ENCODE measurements at places on chromosomes 3 and 15.

- DNase-seq: no peak
These were observed 54.0 kb downstream of the TAFA4 start for GRCh38 chr3:68878322-68878721.

DNA sequence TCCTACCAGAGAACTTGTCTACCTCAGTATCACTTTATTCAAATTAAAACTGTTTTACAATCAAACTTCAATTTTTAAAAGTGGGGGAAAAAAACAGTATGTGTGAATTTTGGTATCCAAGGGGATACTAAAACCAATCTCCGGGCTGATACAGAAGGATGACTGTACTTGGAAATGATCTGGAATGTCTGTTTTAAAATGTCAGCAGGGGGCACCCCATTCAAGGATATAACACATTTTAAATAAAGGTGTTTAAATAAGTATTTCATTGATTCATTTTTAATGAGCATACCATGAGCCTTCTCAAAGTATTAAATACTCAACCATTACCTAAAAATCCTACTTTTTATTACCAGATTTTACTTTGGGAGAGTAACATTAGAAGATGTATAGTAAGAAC, 67.9 kb downstream of the ULK4 start:
- DNase-seq: no peak

DNA sequence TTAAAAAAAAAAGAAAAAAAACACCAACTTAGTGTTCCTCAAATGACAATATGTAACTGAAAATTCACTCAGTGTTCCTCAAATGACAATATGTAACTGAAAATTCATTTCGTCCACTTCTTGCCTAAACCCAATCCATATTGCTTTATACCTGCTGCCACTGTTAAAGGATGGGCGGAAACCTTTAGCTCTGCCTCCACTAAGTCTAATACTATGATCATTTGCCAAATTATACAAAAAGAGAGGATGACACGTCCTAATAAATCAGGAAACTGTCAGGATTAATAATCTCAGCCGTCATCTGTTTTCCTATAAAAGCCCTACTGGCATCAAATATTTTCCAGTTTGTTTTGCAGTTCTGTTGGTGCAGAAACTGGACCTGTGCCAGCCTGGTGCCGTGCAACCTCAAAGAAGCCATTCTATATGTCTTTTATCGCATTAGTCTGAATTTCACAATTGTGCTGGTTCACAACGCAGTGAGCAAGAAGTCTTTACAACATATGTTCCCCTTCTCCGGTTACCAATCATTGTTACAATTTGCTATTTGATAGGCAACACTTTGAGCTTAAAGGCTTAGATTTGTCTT, 160.4 kb upstream of the KCNH8 start:
- DNase-seq: no peak

GRCh38 chr3:47009225-47010110, 30.0 kb downstream of the NBEAL2 start:
- DNase-seq: peak; percentile 94

- DNase-seq: peak; percentile 90
These were observed 5.3 kb downstream of the ACVR2B start for GRCh38 chr3:38458796-38459498.

DNA sequence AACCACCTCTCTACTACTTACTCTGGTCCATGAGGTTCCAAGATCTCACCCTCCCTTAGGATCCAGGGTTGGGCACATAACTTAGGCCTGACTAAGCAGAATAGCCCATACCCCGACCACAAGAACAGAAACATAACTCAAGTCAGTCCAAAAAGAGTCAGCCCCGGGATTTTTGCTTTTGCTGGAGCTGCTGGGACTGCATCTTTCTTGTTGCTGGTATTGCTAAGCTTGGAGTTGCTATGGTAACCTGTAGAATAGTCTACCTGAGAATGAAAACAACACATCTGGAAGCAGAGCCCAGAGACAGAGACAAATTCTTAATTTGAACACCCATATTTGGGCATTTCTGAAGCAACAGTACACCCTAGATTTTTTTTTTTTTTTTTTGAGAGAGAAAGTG, 6.5 kb downstream of the RUBCN start:
- no peak for DNase-seq

- no peak for DNase-seq
These were observed 277.6 kb downstream of the LPP start for GRCh38 chr3:188431553-188431952.

DNA sequence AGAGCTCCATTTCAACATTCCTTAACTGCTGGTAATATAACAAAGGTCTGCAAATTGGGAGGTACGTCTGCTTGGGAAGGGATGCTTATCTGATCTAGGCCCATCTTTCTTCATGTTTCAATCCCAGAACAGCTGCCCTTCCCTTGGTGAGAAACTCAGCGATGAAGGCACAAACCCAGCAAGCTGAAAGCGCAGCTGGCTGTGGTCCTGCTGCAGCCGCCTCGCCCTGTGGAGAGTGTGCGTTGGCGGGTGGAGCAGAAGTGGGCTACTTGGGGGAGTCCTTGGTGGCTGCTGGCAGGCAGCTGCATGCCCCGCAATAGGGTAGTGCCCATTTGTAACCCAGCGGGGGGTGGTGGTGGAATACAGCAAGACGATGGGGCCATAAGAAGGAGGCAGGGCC, 160.6 kb upstream of the WNT5A start:
- peak; percentile 89 for DNase-seq

DNA sequence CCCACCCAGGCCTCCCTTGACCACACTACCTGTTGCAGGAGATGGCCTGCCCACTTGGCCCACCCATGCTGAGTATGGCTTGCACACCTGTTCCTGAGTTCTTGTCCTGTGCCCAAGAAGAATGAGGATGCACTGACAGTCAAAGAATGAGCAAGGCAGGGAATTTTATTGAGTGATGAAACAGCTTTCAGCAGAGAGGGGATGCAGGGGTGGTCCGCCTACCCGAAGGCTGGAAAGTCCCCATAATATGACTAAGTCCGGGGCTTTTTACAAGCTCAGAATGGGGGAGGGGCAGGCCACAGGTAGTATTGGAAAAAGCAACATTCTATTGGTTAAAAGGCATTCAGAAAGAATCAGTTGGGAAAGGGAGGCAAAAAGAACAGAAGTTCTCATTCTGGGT, 29.9 kb upstream of the RNU6-1 start:
- DNase-seq: no peak

DNA sequence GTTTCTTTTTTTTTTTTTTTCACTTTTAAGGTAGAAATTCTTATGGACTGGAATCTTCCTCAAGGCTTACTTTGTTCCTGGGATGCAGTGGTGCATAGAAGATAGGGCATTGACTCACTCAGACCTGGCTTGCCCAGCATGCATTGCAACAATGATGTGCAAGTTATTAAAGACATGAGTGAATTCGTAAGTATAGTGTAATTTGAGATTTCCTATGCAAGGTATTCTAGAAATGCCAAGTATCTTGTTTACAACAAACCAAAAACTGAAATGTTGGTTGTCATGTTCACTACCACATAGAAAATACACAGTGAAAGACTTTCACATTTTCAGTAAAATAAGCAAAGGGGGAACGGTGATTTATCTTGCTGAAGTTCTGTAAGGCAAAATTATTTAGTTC, 56.5 kb upstream of the FNDC3B start:
- DNase-seq: no peak

DNA sequence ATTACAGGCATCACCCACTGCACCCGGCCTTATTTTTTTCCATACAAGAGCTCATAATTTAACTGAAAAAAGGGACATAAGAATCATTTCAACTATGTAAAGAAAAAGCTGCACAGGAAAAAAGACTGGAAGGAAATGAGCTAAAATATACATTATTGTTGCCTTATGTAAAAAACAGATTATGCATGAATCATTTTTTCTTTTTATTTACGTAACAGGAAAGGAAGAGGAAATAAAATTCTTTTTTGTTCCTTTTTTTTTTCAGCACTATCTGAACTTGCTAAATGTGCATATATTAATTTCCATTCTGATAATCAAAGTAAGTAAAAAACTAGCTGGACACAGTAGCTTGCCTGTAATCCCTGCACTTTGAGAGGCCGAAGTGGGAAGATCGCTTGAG, 12.1 kb downstream of the KIF9 start:
- no peak for DNase-seq

DNA sequence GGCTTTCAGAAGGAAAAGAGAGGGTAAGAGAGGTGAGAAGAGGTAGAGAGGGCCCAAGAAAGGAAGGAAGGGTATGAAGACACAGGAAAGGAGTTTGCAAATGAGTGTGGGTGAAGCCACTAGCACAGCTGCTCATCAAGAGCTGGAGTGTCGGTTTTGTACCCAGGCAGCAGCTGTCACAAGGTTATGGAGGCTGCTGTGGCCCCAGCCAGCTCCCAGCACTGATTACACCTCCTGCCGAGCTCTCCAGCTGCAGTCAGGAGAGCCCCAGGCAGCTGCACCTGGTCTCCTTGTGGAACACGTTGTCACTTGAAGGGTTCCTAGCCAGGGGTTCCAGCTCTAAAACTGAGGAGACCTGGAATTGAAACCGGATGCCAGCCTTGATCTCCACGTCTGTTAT, 60.4 kb upstream of the CHD2 start:
- no peak for DNase-seq

GRCh38 chr3:43616034-43616433, 5.8 kb downstream of the ANO10 start:
- no peak for DNase-seq

Data from posterior cingulate gyrus (tissue), 11 donors.